Fibroblast of gingiva (primary cell): ENCODE measurements at places on chromosomes 1 and 21.
A peak's percentile ranks its signal among the peaks of the same experiment; 100 is the strongest.

GRCh38 chr1:13901039-13901438 is 201.1 kb downstream of the PRDM2 start:
- peak; percentile 83 for DNase-seq

DNA sequence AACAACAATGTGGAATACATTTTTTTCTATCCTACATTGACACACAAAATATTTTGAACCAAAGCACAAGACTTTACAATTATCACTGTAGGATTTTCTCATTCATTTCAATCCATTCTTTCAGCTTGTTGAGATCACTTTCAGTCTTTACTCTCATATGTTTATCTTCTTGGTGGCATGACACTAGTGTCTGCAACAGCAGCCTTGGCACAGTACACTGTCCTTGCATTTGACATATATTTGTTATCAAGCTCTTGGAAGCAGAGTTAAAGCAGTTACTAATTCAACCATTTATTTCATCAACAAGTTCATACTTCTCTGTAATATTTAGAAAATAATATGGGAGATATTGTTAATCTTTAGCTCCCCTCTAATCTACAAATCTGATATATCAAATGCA is 922.4 kb upstream of the ADGRL2 start:
- DNase-seq: no peak

GRCh38 chr1:84223751-84224432 is 77.6 kb upstream of the SAMD13 start:
- peak; percentile 52 for DNase-seq

GRCh38 chr1:180851995-180852887 is 60.5 kb upstream of the KIAA1614 start:
- DNase-seq: no peak

DNA sequence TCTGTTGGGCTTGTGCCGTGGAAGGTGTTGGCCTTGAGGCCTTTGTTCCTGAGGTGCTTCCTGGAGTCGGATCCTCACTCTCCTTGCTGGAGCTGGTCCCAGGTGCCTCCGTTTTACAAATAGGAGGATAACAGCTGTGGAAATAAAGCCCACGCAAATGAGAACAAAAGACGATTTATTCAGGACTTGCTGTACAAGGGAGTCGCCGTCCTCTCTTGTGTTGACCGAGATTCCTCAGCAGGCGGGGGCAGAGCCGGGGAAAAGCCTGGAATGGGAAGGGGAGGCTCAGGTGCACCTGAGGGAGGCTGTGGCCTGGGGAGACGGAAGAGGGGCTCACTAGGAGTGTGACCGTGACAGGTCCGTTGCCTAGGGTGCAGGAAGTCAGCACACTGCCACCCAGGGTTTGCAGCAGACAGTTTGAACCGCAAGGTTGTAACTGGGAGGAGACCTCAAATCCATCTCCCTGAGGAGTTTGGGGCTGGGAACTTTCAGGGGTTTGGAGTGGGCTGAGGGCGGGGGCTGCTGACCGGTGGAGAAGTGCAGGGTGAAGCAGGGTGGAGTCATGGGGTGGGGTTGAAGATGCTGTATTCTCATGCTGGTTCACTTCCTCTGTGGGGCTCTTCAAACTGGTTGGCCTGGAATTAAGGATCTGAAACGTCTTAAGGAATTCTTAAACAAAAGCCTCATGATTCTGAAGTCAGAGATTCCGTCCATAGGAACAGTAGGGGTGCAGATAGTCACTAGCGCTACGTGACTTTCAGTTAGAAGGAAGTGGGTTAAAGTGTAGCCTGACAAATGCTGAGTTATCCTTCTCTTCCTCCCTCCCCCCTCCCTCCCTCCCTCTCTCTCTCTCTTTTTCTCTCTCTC is 2.6 kb upstream of the CSTB start:
- no peak for DNase-seq

DNA sequence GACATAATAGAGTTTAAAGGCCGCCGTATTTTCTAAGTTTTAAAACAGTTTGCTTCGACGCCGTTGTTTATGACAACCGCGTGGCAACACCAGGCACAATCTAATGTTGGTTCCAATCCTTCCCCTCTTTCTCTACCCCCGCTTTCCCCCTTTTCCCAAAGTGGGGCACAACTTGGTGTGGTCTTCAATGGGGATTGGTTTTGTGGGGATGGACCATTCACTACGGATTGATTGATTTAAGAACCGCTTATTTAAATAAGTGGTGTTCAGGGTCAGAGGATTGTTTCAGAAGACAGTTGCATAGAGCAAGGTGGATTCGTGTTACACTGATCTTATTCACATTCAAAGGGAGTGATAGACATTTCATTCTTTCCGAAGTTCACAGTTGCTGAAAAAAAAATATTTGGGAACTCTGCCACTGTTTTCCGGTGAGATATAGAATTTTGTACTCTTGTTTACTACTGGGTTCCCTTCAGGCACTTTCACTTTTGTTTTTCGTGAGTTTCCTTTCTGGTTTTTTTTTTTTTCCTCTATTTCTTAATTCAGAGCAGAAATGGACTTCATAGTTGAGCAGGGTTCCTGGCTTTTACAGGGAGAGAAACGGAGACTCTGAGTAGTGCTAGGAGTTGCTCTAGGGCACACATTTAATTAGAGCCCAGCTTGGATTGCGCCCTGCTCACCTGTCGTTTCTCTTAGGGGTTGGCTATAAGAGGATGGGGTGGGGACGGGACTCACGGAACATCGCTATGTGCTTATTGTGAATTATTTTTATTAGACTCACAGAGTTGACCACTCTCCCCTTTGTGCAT is 79.6 kb upstream of the AK4 start:
- peak; percentile 22 for DNase-seq

DNA sequence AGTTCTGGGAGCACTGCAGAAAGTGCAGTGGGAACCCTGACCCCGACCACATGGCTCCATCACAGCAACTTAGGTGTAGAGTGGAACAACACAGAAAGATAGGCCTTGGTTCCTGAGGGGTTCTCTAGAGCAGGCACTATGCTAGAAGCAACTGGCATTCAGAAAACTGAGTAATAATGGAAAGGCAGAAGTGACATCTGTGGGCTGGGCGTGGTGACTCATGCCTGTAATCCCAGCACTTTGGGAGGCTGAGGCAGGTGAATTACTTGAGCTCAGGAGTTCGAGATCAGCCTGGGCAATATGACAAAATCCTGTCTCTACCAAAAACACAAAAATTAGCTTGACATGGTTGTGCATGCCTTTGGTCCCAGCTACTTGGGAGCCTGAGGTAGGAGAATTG is 5.3 kb downstream of the MRPS15 start:
- DNase-seq: no peak

DNA sequence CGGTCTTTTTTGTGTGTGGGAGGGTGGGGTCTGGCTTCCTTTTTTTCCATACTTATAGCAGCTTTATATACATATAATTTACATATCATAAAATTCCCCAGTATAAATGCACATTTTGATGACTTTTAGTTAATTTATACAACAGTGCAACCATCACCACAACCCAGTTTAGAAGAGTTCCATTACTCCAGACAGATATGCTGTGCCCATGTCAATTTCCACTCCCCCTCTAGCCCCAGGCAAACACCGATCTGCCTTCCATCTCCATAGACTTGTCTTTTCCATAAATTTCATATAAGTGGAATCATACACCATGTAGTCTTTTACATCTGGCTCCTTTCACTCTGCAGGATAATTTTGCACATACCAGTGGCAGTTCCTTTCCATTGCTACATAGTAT is 139.2 kb upstream of the SYT6 start:
- no peak for DNase-seq

DNA sequence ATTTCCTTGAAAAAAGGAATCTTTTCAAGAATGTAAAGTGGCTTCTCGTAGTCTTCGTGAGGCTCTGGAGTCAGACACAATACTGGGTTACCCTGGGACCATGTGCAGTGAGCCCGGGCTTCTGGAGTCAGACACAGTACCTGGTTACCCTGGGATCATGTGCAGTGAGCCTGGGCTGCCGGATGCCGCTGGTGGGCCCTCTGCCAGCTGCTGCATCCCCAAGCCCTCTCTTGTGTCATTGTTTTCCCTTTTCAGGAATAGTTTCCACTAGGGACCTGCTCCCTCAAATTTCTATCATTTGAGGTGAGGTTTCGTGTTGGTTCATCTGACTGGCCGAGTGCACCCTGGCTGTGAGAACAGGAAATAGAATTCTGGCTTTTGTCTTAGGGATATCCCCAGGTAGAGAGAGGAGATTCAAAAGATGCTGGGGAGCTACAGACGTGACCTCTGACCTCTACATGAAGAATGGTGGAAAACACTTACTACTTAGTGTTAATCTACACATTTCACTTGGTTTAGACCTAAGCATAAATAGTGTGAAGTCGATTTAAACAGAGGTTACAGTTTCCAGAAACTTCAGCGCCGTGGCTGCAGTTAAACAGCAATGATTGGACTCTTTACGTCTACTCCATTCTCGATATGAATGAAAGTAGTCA is 10.6 kb downstream of the ADARB1 start:
- no peak for DNase-seq

GRCh38 chr1:915295-916172 is 8.2 kb upstream of the SAMD11 start:
- no peak for DNase-seq

- peak; percentile 84 for DNase-seq
These were observed 35.7 kb downstream of the NEK2 start for GRCh38 chr1:211639475-211640300.

- DNase-seq: no peak
These were observed 50.7 kb upstream of the TRAPPC10 start for GRCh38 chr21:43961382-43961909.

GRCh38 chr1:224433041-224433691 is 1.4 kb downstream of the WDR26 start:
- DNase-seq: peak; percentile 35

- DNase-seq: no peak
These were observed 39.0 kb upstream of the LMX1A start for GRCh38 chr1:165395478-165395877.

- no peak for DNase-seq
These were observed 420.9 kb downstream of the KIF26B start for GRCh38 chr1:245575710-245576109.

GRCh38 chr1:184745929-184746638 is 8.6 kb downstream of the EDEM3 start:
- no peak for DNase-seq

DNA sequence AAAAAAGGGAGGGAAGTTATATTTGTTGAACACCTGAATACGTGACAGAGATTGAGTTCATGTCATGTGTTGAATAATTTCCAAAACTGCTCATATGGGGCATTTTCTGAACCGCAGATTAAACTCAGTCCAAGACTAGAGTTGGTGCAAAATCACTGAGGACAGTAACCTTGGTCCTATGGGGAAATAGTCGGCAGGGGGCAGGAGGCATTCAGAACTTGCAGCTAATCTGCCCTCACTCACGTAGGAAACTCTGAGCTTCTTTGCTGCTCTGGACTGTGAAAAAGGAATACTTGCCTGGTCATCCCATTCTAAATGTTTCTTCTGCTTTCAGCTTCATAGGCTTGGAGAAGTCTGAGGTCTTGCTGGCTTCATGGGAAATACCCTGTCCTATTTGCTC is 228.3 kb upstream of the ZP4 start:
- DNase-seq: no peak

DNA sequence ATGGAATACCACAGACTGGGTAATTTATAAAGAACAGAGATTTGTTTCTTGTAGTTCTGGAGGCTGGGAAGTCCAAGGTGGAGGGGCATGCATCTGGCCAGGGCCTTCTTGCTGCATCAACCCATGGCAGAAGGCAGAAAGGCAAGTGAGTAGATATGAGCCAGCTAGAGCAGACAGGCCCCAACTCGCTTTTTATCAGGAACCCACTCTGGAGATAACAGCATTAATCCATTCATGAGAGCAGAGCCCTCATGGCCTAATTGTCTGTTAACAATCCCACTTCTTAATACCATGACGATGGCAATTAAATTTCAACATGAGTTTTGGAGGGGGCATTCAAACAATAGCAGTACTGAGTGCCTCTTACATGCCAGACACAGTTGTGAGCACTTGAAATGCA is 87.2 kb upstream of the SOX13 start:
- no peak for DNase-seq

DNA sequence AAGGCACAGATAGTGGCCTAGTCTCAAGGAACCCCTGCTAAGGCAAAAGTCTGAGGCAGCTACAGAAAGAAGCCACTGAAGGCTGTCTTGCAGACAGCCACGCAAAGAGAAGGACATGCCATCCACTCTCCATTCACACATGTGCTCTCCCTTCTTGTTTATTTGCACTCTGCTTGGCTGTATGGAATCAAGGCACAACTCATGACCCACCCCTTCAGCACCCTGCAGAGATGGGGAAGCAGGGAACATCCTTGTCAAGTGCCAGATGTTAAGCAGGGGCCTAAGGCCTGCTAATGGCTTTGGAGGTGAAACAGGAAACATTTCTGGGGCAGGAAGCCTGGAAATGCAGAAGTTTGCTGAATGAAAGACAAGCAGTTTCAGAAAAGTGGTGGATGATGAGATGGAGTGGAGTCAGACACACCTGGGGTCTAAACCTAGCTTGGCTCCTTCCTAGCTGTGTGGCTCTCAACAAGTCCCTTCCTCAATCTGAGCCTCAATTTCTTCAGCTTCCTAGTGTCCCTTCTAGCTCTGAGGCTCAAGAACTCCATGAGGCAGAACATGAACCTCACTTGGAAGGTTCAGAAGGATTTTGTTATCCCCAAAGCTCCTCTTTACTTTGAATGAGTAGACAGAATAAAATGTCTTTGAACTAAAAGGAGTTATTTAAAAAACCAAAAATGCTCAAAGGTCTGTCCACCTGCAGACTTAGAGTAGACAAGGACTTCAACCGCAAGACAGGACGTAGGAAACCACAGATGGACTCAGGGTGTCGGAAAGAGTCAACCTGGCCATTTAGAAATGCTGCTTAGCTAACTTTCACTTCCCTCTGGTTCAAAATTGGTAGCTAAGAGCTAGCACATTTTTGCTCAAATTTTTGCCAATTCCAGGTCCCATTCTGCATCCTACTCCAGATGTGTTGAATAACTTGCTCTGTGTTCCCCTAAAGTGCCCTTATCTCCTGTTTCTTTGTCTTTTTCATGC is 283.1 kb downstream of the PLPP3 start:
- no peak for DNase-seq

DNA sequence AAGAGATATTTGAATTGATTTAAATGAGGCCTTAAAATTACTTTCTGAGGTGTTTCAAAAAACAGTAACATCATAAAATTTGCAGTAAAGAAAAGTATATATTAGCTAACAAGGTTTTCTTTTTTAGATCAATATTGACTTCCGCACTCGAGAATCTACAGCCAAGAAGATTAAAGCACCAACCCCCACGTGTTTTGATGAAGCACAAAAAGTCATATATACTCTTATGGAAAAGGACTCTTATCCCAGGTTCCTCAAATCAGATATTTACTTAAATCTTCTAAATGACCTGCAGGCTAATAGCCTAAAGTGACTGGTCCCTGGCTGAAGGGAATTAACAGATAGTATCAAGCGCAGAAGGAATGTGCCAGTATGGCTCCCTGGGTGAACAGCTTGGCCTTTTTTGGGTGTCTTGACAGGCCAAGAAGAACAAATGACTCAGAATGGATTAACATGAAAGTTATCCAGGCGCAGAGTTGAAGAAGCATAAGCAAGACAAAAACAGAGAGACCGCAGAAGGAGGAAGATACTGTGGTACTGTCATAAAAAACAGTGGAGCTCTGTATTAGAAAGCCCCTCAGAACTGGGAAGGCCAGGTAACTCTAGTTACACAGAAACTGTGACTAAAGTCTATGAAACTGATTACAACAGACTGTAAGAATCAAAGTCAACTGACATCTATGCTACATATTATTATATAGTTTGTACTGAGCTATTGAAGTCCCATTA is 3.6 kb downstream of the RGS1 start:
- DNase-seq: no peak
